Skeletal muscle cell (primary cell): ENCODE measurements at places on chromosomes 13 and 19.

- DNase-seq: peak; percentile 84
These were observed 496.7 kb downstream of the EFNB2 start for GRCh38 chr13:106038752-106039151.

DNA sequence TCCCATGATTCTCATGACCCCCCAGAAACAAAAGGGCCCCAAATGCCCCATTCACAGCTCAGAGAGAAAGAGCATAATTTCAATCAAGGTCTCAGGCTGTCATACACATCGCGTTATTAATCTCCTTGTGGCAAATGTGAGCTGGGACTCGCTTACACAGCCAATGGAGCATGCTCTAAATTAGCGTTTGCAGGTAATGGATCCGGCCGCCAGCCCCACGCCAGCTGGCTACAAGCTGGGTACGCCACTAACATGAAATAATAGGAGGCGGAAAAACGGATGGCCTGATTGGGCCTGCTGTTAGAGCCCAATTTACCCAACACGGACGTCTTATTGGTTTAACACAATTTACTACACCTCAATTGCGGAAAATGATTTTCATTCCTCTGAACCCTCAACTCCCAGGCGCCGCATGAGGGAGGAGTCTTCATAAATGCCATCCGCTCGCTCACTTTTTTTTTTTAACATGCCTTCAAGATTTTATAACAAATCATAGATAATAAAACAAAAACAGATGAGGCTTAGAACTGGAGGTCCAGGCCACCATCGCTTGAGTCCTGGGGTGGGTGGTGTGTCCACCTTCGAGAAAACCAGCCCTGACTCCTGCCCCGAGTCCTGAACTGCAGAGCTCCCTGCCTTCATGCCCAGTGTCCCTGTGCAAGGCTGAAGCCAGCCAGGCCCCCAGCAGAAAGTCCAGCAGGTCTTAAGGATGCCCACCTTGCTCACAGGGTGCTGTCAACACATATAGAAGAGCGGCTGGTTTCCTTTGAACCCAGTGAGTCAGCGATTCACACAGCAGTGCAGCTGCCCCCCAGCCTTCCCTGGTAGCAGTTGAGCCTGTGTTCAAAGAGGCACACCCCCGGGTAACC lies 62.1 kb downstream of the PEPD start:
- DNase-seq: no peak

DNA sequence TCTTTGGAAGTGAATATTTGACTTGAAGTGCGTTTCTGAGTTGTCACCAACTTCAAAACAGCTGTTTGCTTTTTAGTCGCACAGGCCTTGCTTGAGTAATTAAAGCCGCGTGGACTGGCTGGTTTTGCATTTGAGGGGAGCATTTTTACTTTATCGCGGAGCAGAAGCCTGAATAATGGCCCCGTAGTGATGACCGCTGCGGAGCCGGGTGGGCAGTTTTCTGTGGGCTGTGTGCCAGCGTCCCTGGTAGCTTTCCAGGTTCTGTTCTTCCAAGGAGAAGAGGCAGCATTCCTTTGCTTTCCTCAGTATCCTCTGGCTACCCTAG lies 1.1 kb downstream of the NAA16 start:
- no peak for DNase-seq

GRCh38 chr19:12606796-12607195 lies 3.8 kb downstream of the ZNF490 start:
- DNase-seq: no peak

GRCh38 chr19:46524308-46524707 lies 28.6 kb upstream of the PNMA8B start:
- no peak for DNase-seq

DNA sequence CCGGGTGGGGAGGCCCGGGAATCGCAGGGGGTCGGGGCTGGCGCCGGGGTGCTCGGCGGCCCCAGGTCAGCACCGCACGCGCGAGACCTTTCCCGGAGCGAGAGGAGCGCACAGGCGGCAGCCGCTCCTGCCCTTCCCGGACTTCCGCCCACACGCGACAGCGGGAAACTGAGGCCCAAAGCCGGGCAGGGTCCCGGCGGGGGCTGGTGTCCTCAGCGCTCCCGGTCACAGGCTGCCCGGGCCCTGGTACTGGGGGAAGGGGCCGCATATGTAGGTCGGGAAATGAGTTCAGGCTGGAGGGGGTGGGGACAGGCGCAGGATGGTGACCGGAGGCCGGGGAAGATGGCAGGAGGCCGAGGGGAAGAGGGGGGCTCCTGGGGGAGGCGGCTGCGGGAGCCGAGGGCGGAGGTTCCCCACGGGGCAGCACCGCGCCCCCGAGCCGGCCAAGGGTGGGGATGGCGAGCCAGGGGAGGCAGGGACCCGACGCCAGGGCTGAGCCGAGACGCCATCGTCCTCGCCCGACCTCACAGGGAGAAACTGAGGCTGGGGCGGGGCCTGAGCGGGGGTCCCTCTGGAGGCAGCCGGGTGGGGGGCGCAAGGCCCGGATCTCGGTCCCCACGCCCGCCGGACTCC lies 662 bp downstream of the CBARP start:
- no peak for DNase-seq

- no peak for DNase-seq
These were observed 5.0 kb downstream of the ZSCAN5A start for GRCh38 chr19:56309511-56310185.

GRCh38 chr13:53088871-53089270 lies 60.3 kb downstream of the OLFM4 start:
- no peak for DNase-seq

DNA sequence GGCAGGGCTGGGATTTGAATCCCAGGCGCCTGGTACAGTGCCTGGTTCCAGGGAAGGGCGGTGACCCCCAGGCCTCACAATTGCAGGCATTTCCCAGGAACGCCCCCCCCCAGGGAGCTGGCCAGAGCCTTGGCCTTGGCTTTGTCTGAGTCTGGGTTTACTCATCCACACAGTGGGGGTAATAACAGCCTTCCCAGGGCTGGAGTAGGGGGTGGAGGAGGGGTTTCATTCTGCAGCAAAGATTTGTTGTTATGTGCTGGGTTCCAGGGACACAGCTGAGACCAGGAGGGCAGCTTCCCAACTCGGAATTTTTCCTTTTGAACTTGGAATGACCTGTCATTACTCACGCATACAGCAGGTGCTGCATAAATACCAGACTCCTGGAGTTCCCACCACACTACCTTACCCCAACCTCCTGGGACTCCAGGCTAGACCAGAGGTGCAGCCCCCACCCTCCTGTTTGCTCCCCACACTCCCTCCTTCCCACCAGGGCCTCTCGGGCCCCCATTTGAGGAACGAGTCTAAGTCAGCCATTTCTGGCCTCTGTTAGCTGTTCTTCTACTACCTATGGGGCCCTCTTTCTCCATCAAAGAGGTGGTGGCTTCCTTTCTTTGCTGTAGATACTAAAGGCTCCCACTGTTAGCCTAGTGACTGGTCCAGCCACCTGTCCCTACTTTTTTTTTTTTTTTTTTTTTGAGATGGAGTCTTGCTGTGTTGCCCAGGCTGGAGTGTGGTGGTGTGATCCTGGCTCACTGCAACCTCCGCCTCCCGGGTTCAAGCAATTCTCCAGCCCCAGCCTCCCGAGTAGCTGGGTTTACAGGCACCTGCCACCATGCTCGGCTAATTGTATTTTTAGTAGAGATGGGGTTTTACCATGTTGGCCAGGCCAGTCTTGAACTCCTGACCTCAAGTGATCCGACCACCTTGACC lies 1.6 kb upstream of the ADAMTS10 start:
- DNase-seq: peak; percentile 43

DNA sequence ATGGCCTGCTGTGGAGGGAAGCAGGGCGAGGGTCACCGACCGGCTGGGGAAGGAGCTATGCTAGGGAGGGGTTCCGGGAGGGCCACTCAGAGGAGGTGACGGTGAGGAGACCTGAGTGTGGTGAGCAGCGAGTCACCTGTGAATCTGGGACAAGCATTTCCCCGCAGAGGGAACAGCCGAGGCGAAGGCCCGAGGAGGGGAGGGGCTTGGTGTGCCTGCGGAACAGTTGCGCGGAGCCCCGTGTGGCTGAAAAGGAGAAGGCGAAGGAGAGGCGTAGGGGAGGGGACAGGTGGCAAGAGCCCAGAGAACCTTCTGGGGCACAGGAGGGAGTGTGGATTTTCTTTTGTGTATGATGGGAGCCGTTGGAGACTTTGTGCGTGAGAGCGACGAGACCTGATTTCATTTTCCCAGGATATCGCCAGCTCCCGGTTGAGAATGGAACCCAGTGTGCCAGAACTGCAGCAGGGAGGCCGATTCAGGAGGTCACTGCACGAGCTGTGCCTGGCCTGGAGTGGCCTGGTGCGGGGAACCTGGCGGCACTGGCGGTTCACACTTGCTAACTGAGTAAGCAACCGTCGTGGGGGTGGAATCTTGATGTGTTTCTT lies 117.7 kb upstream of the ZNF507 start:
- DNase-seq: no peak

GRCh38 chr13:110062077-110062776 lies 244.7 kb downstream of the COL4A1 start:
- no peak for DNase-seq

GRCh38 chr13:78185700-78186099 lies 267.1 kb upstream of the EDNRB start:
- no peak for DNase-seq

DNA sequence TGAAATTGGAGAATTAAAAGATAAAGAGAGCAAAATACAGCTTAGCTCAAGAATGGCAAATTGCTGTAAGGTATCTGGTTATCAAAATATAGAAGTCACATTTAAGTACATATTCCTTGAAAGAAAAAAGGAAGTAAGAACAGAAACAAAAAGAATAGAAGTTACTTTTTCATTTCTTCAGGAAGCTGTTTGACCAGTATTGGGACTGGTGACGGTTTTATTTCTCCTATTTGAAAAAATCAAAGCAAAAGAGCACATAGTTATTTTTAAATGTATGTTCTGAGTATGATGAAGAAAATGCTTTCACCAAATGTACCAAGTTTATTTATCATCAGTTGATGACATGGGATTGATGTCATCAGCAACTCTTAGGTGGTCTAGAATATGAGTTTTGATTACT lies 83.1 kb upstream of the OXGR1 start:
- DNase-seq: no peak

GRCh38 chr13:23644126-23644419 lies 73.9 kb downstream of the TNFRSF19 start:
- DNase-seq: no peak

DNA sequence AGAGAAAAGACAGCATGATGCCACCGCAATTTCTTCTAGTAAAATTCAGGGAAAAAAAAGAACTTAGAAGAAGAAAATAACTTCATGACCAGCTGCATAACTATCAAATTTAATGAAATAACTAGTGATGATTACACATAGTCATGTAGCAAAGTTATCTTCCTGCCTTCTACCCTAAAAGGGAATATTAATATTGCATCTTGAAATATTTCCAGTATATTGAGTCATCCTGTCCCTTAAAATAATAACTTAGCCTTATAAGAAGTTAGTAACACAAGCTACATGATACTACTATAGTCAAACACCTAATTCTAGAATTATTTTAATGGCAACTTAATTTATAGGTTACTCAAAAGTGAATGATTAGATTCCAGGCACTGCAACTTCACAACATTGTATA lies 289.2 kb downstream of the KLF12 start:
- no peak for DNase-seq

GRCh38 chr13:85729296-85729695 lies 69.9 kb downstream of the SLITRK6 start:
- DNase-seq: no peak

DNA sequence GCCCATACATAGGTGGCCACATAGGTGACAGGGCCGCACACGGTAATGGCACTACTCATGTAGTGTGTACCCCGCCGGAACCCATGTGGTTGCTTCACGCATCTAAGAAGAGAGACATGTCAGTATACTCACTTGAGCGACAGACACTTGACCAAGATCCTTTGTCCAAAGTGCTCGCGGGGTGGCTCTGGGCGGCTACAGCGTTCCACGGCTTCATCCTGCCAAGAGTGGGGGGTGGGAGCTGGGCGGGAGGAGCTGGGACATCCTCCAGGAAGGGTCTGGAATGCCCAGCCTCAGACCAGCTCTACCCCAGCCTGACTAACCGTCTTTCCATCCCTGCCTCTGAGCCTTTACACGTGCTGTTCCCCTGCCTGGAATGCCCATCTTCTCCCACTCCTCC lies 8.5 kb downstream of the ANGPTL8 start:
- DNase-seq: no peak

DNA sequence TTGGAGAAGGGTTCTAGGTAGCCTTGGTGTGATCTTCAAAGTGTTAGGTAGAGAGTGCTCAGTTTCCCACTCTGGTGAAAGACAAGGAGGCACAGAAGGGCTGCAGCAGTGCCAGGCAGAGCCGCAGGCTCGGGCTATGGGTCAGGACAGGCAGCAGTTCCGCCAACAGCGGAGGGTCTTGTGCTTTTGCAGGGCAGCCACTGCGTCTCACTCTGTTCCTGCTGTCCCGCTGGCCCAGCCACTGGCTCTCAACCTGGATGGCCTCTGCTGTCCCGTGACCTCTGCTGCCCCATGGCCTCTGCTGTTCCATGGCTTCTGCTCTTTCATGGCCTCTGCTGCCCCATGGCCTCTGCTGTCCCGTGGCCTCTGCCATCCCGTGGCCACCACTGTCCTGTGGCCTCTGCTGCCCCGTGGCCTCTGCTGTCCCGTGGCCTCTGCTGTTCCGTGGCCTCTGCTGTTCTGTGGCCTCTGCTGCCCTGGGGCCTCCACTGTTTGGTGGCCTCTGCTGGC lies 175.7 kb downstream of the URI1 start:
- no peak for DNase-seq

GRCh38 chr19:33437821-33438671 lies 64.5 kb downstream of the CEBPG start:
- DNase-seq: no peak
